ENCODE measurements at places on chromosomes 3 and 15.

- no peak for DNase-seq
Measured at GRCh38 chr15:57694279-57694678, 12.2 kb upstream of the POLR2M start.

GRCh38 chr3:117587416-117587815 is 877.8 kb downstream of the TUSC7 start:
- DNase-seq: no peak

- no peak for DNase-seq
Measured at GRCh38 chr3:13596426-13597205, 47.7 kb downstream of the FBLN2 start.

DNA sequence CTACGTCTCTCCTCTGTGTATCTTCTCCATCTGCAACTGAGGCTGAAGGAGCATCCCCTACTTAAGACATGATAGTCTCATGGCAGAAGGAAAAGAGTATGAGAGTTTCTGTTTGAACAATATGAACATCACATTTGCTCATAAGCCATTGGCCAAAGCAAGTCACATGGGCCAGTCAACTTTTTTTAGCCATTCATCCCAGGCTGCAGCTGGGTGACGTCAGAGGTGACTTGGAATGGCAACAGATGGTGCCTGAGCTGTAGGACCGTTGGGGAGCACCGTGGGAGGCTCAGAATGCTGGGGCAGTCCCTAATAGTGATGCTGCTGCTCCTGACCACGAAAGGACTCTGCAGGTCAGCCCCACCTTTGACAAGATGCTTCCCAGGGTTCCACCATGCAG is 58.7 kb downstream of the CRTC3 start:
- DNase-seq: no peak

DNA sequence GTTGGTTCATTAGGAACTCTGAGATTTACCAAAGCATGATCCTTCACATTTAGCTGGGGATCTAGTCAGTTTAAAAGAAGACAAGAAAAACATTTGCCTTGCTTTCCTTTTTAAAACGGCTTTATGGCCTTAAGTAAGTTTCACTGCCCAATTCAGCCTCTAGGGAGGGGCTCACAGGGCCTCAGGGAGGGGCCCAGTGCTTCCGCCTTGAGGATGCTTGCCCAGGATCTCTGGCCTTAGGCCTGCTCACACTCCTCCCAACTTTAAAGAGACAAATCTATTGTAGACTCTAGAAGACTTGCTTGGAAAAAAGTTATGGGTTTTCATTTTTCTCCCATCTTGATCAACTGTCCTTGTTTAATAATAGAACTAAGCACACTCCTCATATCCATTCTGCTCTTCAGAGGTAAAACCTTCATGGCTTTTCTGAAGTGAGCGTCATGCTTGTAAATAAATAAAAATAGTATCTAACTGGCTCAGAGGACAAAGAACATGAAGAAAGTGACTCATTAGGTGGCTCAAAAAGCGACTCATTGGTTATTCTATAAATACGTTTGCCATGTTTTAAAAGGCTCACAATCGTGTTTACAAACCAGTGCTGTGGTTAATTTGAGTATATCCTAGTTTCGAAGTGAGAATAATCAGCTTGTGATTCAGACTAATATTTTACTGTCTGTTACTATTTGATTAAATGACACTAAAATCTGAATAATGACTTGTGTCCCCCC is 13.7 kb downstream of the PDHB start:
- no peak for DNase-seq

DNA sequence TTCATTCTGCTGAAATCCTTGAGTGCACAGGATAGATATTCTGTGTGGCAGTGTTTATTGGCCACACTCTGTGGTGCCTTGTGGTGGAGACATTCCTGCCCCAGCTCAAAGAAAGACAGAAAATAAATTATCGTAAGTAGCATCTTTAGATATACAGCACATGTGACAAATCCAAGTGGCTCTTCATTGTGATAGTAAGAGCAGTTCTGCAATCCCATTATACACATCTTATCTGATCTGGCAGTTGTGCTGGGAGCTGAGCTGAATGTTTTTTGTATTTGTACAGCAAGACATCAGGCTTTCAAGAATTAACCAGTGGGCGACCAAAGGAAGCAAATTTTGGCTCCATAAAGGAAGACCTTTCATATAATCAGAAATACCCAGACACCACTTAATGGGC is 235.3 kb upstream of the MRPL3 start:
- DNase-seq: no peak

- peak; percentile 33 for DNase-seq
Measured at GRCh38 chr3:114383875-114384557, 90.2 kb downstream of the TIGIT start.

DNA sequence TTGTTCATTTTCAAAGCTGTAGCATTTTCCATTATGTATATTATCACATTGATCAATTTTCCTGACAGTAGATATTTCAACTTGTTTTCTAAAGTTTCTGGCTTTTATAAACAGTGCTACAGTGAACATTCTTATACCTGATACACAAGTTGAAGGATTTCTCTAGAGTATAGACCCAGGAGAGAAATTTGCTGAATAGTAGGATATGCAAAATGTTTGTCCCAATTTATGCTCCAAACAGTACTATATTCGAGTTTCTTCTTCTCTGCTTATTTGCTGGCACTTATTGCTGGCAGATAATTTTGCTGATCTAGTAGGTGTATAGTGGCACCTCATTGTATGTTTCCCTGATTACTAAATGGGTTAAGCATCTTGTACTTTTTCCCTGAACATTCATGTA is 117.2 kb upstream of the CHRM5 start:
- no peak for DNase-seq

GRCh38 chr3:168575750-168576149 is 480.0 kb upstream of the GOLIM4 start:
- DNase-seq: no peak

GRCh38 chr3:24963762-24964625 is 464.1 kb upstream of the RARB start:
- peak; percentile 9 for DNase-seq

GRCh38 chr3:133514418-133514817 is 59.1 kb upstream of the CDV3 start:
- no peak for DNase-seq

DNA sequence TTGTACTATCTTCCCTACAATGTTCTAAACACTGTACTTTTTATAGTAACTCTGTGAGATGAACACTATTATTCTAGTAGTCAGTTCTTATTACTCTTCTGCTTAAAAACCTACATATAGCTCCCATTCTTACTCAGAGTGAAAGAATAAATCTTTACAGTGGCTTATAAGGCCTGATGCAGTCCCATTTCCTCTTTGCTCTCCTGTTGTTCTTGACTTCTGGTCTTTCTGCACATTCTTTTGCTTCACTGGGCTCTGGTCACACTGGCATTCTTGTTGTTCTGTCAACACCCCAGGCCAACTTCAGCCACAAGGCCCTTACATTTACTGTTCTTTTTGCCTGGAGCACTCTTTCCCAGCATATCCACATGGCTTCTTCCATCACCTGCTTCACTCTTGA is 58.2 kb upstream of the TP63 start:
- no peak for DNase-seq

DNA sequence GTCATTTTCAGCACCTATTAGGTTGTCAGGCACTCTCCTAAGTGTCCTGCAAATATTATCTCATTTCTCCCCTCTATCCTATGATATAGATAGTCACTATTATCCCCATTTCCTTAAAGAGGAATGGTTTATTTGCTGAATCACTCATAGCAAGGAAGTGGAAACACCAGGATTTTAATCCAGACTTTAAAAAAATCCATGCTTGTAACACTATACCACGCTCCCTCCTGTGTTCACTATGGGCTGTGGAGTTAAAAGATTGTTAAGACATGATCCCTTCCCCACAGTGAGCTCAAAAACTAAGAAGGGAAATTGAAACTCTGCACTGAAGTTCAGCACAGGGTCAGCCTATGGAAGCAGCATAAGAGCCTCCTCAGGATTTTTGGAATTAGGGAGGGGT is 60.2 kb downstream of the TMEM39A start:
- no peak for DNase-seq

- DNase-seq: peak; percentile 97
Measured at GRCh38 chr15:39497759-39498565, 82.9 kb upstream of the THBS1 start.

DNA sequence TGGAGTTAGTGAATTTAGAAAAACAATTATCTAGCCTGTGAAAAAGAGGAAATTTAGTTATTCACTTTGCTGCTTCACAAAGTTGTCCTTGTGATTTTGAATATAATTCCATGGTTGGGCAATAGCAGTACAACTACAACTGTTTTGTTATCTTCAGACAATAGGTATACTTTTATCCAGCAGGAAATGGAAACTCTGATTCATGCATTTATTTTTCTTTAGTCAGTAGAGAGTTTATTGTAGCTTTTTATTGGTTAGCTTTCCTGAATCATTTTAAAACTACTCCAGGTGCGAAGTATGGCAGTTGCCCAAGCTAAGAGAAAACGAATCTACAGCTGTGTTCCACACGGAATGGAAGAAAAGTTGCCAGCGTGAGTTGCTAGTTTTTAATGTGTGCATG is 80.3 kb downstream of the TM4SF4 start:
- no peak for DNase-seq

DNA sequence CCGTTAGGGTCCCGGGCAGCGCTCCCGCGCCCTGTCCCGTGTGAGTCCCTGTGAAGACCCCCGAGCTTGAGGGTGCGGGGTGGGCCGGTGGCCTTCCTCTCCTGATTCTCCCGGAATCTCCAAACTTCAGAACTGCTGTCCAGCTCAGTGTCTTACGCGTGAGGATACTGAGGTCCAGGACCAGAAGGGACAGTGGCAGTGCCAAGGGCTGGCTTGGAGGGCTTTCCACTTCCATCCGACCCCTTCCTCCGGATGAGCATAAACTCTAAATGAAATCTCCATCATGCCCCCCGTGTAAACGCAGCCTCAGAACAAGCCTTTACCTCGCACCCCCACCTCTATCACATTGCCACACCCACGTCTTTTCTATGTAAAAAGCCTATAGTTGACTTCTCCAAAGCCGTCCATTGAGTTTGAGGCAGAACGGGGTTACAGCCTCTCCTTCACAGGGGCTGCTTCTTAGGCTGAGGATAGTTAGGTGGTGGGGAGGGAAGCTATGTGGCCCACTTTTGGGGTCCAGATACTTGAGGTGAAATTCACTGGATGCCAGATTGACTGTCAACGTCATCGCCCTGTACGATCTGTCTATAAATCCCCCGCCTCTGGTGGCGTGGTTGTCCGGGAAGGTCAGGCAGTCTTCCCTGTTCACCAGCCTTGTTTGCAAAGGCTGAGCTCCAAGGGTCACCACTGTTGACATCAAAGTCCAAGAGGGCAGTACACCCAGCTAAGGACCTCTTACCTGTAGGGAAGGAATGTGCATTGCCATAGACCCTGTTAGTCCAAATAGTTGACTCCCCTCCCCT is 1.1 kb downstream of the EDEM1 start:
- peak; percentile 72 for DNase-seq

GRCh38 chr15:43957724-43958123 is 130.9 kb downstream of the WDR76 start:
- DNase-seq: no peak

GRCh38 chr3:184360929-184361531 is 375 bp downstream of the CLCN2 start:
- DNase-seq: no peak

GRCh38 chr15:72063186-72063585 is 54.8 kb downstream of the MYO9A start:
- DNase-seq: no peak

GRCh38 chr3:155772801-155773200 is 27.9 kb upstream of the PLCH1 start:
- DNase-seq: no peak

DNA sequence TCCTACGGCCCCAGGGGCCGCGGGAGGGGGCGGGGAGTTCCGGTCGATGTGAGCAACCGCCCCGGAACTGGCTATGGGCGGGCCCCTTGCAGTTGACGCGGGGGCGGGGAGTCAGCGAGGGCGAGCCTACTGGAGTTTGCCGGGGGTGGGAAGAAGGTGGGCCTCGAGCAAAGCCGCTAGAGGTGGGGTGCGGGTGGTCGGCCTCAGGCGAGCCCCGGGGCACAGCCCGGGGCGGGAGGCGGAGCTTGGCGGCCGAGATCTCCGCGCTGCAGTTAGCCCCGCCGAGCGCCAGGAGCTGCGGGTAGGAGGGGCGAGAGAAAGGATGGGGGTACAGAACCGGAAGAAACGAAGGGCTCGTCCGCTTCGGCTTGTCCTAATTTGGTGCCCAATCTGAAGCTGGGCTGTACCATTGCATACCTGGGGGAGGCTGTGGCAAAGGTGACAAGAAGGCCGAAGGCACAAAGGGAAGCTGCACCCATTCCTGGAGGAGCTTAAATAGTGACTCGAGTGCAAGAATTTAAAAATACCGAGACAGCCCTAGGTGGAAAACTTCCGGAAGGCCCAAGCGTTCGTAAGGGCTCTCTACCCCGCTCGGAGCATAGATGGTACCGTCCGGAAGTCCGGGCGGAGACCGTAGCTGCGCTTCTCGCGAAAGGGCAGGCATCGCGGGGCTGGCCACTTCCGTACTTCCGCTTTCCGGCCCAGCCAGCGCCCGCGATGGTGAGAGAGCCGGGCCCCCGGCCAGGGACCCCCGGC is at the start of the genes ARPC4 and TADA3:
TSS of gene ARPC4 (plus strand) at position 678 of the 756 bp plus-strand sequence. CDS start at position 718, 40 bp downstream.
TSS of gene TADA3 (minus strand) at position 69 of the 756 bp plus-strand sequence. CDS start 1,007 bp downstream, outside the sequence.
- peak; percentile 97 for DNase-seq

DNA sequence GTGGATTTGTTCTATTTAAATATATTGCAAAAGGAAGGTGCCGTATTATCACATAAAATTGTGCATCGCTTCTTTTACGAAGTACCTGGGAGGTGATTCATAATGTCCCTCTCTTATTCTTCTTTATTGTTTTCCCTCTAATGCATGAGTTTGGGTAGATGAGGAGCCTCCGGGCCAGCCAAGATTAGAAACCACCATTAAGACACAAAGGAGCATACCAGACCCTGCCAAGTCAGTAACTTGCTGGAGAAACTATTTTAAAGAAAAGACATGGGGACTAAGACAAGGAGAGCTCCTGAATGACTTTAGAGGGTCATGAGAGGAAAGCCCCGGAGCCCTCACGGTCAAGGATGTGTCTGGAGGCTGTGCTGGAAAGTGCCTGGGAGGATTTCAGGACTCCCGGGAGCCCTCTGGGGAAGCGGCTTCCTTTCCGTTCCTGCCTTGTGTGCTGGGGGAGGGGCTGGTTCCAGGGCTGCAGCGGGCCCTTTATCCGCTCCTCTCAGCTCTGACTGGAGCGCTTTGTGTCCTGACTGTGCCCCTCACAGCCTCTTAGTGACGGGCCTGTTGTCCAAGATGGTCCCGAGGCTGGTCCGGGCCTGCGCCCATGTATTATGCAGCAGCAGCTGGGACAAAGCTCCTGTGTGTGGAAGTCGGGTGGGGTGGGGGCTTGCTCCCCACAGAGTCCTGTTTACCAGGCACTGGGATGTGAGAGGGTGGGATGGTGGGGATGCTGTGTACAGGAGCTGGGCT is 35.7 kb downstream of the CORO2B start:
- DNase-seq: no peak
